ENCODE measurements at places on chromosomes 1 and 21. TPM values are rescaled to one million over a fixed set of nuclear protein-coding genes. Genes with fewer than 3 reads are reported as not detected.

TATDN3 gene
- 72.0 TPM for polyA plus RNA-seq

MR1 gene
- polyA plus RNA-seq = not detected

PPIAL4G gene
- polyA plus RNA-seq = not detected

KRTAP7-1 gene
- polyA plus RNA-seq = not detected

CFHR3 gene
- not detected for polyA plus RNA-seq

DNMT3L gene
- not detected for polyA plus RNA-seq

FCN3 gene
- not detected for polyA plus RNA-seq

KCTD3 gene
- polyA plus RNA-seq = 80.6 TPM

ATP5PF gene
- polyA plus RNA-seq = 258 TPM

SEMA6C gene
- 32.5 TPM for polyA plus RNA-seq

CYP4Z1 gene
- not detected for polyA plus RNA-seq

CHD1L gene
- polyA plus RNA-seq = 29.5 TPM

THEM5 gene
- polyA plus RNA-seq = not detected

PDE4B gene
- polyA plus RNA-seq = 139 TPM

CASZ1 gene
- polyA plus RNA-seq = 0.14 TPM

ITGB2 gene
- polyA plus RNA-seq = not detected

RNU1-4 gene
- polyA plus RNA-seq = under 0.01 TPM

PRKAA2 gene
- polyA plus RNA-seq = 18.5 TPM

GJA5 gene
- polyA plus RNA-seq = not detected

UBXN10 gene
- 0.82 TPM for polyA plus RNA-seq

L1TD1 gene
- not detected for polyA plus RNA-seq

CASQ1 gene
- polyA plus RNA-seq = not detected

FBLIM1 gene
- polyA plus RNA-seq = 25.4 TPM

CDKN2C gene
- polyA plus RNA-seq = 0.25 TPM

SPOCD1 gene
- not detected for polyA plus RNA-seq

ZNF683 gene
- not detected for polyA plus RNA-seq

SERTAD4 gene
- polyA plus RNA-seq = 42.9 TPM

EXO1 gene
- 0.32 TPM for polyA plus RNA-seq

RFX5 gene
- 56.2 TPM for polyA plus RNA-seq

NUDT4B gene
- polyA plus RNA-seq = 6.6 TPM

SYT2 gene
- 0.04 TPM for polyA plus RNA-seq

FCRL6 gene
- polyA plus RNA-seq = not detected

MIGA1 gene
- 10.9 TPM for polyA plus RNA-seq

MTARC2 gene
- polyA plus RNA-seq = 2.1 TPM

GIPC2 gene
- 0.72 TPM for polyA plus RNA-seq

OLIG2 gene
- 0.84 TPM for polyA plus RNA-seq

LCE2C gene
- polyA plus RNA-seq = not detected

GPR153 gene
- polyA plus RNA-seq = 26.9 TPM

ELF3 gene
- polyA plus RNA-seq = 0.22 TPM

MYCL gene
- polyA plus RNA-seq = 36.3 TPM

CD1D gene
- 0.28 TPM for polyA plus RNA-seq

CSF3R gene
- polyA plus RNA-seq = not detected

KRTAP21-2 gene
- polyA plus RNA-seq = not detected

PTAFR gene
- polyA plus RNA-seq = 0.12 TPM

TLCD4 gene
- polyA plus RNA-seq = 1.6 TPM

BRDT gene
- not detected for polyA plus RNA-seq

TP73 gene
- not detected for polyA plus RNA-seq

CRABP2 gene
- polyA plus RNA-seq = 3.4 TPM

ERICH3 gene
- not detected for polyA plus RNA-seq

LRRC8C gene
- polyA plus RNA-seq = 0.78 TPM

FMO3 gene
- polyA plus RNA-seq = not detected

OR2AJ1 gene
- not detected for polyA plus RNA-seq

AQP10 gene
- polyA plus RNA-seq = not detected

SMCP gene
- not detected for polyA plus RNA-seq

HSD11B1 gene
- polyA plus RNA-seq = not detected
